ENCODE measurements at places on chromosomes 11 and 22. TPM values are rescaled to one million over a fixed set of nuclear protein-coding genes. Genes with fewer than 3 reads are reported as not detected.

OR52E4 gene
- total RNA-seq = not detected

AQP11 gene
- 0.28 TPM for total RNA-seq

HPS4 gene
- 48.2 TPM for total RNA-seq

CTNND1 gene
- 9.3 TPM for total RNA-seq

MS4A12 gene
- total RNA-seq = not detected

KLHL35 gene
- 0.55 TPM for total RNA-seq

Measured in activated naive CD8-positive, alpha-beta T cell treated with anti-CD3 and anti-CD28 coated beads, Interleukin-2, amount 10 ng/mL, durations not matched to agents 7 days and 5 days (primary cell).